ENCODE measurements at places on chromosomes 3 and 15.

DNA sequence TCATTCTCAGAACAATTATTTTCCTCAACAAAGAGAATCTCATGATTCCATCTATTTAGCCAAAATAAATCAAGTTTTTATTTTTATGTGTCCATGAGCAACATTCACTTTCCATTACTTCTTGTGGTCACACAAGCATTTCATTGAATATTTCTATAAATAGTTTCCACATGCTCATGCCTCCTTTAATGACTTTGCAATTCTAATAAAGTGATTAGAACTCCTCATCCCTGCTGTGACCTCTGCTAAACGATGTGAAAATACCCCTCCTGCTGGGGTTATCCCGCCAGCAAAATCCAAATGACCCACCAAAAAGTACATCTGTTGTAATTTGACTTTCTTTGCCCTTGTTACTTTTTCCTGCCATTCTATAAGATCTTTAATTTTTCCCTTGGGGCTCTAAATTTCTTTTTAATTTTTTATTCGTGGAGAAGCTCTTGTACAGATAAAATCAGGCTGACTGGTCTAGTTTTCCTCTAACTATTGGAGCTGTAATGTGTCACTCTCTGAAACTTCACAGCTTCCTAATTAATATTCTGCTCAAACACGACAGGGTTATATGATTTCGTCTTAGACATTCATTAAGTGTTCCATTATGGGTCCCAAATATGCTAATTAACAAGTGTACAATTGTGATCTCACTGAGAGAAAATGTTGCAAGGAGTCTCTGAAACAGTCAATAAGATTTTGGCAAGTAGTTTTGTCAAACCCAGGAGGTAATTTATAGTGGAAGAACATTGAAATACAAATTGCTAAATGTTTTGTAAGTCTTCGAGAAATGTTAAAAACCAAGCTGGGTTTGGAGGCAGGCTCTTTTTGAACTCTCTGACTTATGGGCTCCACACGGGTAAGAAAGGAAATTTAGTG, 533.1 kb upstream of the NAALADL2 start:
- no peak for DNase-seq

GRCh38 chr3:52218454-52218853, 7.0 kb downstream of the TLR9 start:
- no peak for DNase-seq

- DNase-seq: no peak
Observed at GRCh38 chr3:137332297-137332696, 374.5 kb downstream of the IL20RB start.

DNA sequence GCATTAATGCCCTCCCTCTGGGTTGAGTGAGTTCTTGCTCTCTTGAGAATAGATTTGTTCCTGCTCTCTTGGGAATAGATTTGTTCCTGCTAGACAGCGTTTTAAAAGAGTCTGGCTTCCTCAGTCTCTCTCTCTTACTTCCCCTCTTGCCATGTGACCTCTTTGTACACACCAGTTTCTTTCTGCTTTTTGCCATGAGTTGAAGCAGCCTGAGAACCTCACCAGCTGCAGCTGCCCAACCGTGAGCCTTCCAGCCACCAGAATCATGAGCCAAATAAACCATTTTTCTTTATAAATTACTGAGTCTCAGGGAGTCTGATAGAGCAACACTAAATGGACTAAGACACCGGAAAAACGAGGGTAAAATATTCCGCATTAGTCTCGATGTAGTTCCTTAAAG, 253.6 kb downstream of the CNTN6 start:
- DNase-seq: no peak

- DNase-seq: no peak
Observed at GRCh38 chr3:4426261-4426781, 40.7 kb downstream of the SUMF1 start.

- no peak for DNase-seq
Observed at GRCh38 chr15:76577879-76578512, 241.4 kb downstream of the ISL2 start.

DNA sequence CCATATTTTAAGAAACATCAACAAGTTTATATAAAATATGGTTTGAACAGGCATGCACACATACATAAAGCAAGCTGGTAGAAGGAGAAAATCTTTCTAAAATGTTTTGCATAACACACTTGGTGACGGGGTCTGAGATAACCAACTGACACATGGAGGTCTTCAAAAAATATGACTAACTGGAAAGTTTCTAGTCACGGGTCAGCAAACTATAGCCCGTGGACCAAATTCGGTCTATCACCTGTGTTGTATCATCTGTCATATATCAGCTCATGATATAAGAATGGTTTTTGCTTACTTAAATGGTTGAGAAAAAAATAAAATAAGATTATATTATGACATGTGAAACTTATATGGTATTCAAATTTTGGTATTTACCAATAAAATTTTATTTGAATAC, 465.1 kb downstream of the FOXP1 start:
- no peak for DNase-seq

All from left renal pelvis (tissue), 4 donors.